ENCODE measurements at places on chromosomes 6 and 20.

GRCh38 chr6:127051571-127052260, 66.8 kb upstream of the RSPO3 start:
- no peak for DNase-seq

DNA sequence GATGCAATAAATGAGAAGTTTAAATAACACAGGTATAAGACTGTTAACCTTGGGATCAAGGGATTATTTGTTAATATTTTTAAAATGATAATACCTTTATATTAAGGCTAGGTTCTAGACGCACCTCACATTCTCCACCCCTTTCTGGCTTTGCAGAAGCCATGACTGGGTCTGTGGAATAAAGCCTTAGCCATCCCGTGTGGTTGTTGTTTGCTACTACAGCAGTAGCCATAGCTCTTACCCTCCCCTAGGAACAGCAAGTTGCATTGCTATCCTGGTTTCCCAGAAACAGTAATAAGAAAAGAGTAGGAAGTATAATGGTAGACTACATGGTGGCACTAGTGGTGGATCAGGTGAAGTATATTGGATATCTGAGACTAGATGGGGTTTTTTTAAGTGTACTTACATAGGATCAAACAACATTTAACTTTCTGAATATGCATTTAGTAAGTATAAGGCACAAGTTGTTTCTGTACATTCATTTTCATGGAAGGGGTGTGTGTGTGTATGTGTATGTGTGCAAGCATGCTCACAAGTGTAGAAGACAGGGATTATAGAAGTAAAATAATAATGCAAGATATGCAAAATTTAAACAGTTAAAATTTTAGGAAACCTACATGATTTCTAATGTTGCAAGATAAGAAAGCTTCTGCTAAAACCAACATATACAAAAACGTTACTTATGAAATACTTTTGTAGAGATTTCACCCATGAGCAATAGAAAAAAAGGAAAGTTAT, 384.2 kb downstream of the PRKN start:
- DNase-seq = no peak

DNA sequence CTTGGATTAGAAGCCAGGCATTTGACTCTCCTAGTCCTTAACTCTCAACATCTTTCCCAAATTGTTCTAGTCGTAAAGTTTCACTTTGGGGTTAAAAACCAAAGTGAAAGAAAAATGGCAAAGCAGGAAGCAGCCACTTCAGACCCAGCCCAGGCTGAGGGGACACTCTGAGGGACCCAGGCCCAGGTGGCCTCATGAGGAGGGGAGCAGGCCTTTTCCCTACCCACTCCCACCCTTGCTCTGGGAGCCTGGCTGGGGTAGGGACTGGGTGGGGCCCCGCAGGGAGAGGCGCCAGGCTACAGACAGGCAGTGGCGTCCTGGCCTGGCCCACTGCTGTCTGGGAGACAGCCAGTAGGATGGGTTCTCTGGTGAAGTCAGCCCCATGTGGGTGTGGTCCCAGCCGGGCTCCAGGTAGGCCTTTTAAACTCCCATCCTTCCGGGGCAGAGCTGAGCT, 68.7 kb upstream of the MYL9 start:
- no peak for DNase-seq

GRCh38 chr6:15491255-15491985, 171.4 kb downstream of the DTNBP1 start:
- peak; percentile 77 for DNase-seq

- no peak for DNase-seq
Observed at GRCh38 chr6:1262704-1263038, 49.2 kb upstream of the FOXQ1 start.

GRCh38 chr20:33391722-33392415, 9.4 kb downstream of the CDK5RAP1 start:
- no peak for DNase-seq

- DNase-seq = no peak
Observed at GRCh38 chr6:34817446-34817845, 25.6 kb downstream of the BLTP3A start.

DNA sequence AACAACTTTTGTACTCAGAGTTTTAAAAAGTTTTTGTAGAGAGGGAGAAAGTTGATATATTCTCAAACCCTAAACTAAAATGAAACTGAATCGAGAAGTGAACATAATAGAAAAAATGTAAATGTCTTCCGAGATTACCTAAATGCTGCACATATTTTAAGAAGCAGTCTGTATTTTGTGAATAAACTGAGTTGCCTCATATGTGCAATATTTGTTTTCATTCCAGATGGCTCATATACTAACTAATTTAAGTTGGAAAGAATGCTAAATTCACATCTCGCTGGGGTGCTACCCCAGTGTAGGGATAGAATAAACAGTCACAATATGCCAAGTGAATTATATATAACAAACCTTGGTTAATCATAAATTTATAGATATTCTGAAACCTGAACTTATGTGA, 285.9 kb upstream of the THEMIS start:
- DNase-seq = no peak

DNA sequence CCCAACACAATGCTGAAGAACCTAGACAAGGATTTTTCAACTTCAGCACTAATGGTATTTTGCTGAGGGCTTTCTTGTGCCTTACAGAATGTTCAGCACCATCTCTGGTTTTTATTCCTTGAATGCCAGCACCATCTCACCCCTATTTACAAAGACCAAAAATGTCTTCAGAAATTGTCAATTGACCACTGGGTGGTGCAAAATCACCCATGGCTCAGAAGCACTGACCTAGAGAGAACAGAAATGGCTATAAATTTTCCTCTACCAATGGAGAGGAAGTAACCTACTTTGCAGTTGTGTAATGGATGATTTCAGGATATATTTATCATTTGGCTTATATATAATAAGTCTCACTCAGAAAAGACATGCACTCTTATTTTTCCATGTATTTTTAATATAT, 431.0 kb upstream of the IRAK1BP1 start:
- DNase-seq = no peak

GRCh38 chr6:26532699-26533531, 5.3 kb upstream of the HMGN4 start:
- peak; percentile 95 for DNase-seq

GRCh38 chr6:162625846-162626540, 101.6 kb downstream of the PRKN start:
- no peak for DNase-seq

- DNase-seq = no peak
Observed at GRCh38 chr6:111361648-111362047, 121.4 kb downstream of the REV3L start.

DNA sequence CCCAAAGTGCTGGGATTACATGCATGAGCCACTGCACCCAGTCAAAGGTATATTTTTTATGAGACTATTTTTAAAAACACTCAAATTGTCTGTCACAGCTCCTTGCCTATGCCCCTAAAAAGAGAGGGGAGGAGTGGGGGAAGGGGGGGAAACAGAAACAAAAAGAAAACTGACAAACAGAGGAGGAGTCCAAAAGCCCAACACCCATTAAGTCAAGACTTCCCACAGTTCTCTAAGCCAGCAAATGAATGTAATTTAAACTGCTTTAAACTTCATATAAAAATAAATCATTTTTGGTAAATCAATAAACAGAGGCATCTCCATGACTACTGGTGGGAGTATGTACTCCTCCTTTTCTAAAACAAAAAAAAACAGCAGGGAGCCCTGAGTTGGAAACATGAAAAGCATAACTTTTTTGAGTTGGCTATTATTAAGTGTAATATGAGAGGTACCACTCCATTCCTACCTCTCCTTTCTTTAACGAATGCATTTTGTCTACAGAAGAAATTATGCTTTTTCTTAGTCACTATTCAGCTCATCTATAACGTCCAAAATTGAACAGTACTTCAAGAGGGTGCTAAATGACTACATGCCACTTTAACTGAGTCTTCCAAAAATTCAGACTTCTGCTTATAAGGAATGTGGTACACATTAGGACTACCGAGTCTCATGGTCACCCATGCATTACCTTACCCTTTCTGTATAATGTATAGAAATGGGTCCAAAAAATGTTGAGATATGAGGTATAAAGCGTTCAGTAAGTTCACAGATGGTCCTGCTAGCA, 119.0 kb upstream of the PRSS16 start:
- no peak for DNase-seq
